ENCODE measurements at places on chromosomes 6 and 20.
A peak's percentile ranks its signal among the peaks of the same experiment; 100 is the strongest.

GRCh38 chr20:47150403-47151152, 205.9 kb downstream of the ZMYND8 start:
- no peaks in the 10 kb centered on the region for H3K36me3 ChIP-seq
- H3K4me1 ChIP-seq, result no peaks in the 10 kb centered on the region
- H3K27me3 ChIP-seq, result no peaks in the 10 kb centered on the region
- peak; percentile 85 for DNase-seq

DNA sequence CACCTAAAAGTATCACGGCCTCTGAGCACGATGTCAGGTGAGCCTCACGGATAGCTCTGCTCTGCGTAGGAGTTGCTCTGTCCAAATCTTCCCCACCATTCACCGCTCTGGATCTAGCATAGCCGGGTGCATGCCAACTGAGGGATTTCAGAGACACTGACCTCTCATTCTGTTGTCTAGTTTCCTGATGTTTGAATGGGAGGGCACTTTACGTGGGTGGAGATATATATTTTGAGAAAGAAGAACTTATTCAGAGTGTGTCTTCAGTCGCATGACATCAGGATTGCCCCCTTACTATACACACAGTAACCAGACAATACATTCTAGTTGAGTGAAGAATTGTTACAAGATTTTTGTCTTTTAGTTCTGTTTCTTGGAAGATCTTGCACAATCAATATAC, 96.5 kb upstream of the CITED2 start:
- H3K27me3 ChIP-seq, result no peaks in the 10 kb centered on the region
- DNase-seq, result no peak
- no peak overlapping the region for H3K27ac ChIP-seq
- H3K4me1 ChIP-seq, result peaks cover 47% of the 10 kb centered on the region
- no peak overlapping the region for H3K4me3 ChIP-seq

GRCh38 chr6:139990026-139990686, 615.7 kb upstream of the CITED2 start:
- no peak overlapping the region for H3K4me3 ChIP-seq
- no peaks in the 10 kb centered on the region for H3K4me1 ChIP-seq
- no peaks in the 10 kb centered on the region for H3K27me3 ChIP-seq
- DNase-seq, result no peak

DNA sequence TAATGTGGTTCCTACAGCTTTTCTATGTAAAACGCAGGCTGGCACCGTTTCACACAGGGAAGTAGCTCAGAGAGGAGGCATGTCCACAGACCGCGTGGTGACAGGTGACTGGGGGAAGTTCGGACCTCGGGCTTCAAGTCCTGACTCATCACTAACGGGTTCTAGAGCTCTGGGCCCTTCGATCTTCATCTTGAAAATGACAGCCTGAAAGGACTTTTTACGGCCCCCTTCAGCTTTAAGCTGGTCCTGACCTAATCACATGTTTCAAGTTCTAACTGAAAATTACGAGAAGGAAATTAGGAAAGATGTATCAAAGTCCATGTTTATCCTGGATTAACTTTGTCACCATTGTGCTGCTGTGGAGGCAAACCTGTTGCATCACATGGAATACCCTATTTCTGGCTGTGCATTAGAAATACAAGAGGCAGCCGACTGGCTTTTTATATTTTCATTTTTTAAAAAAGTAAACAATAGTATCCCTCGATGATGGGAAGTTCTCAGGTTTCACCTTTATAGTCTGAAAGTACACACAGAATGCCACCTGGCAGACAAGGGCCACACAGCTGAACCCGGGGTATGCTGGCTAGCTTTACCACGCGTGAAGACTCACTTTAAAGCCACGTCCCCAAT, 2.0 kb downstream of the MAN1A1 start:
- H3K4me1 ChIP-seq, result peaks cover 6% of the 10 kb centered on the region
- no peak overlapping the region for H3K27ac ChIP-seq
- peaks cover 96% of the 10 kb centered on the region for H3K27me3 ChIP-seq
- no peak for DNase-seq
- no peaks in the 10 kb centered on the region for H3K36me3 ChIP-seq

DNA sequence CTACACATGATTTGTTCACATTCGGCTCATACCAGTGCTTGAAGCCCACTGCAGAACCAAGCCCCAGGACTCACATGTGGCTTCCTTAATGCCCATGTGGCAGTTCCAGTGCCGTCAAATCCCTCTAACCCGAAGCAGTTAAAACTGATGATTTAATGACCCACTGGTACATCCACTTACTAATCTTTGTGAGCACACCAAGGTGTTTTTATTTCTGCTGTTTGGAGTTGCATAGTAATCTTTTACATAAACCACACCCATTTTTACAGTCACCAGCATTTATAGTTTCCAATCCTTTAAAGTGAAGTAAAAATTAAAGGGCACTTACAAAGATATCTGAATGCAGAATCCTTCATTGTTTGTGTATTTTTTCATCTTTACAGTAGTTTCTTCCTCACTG, 232.0 kb downstream of the ANKRD60 start:
- H3K4me3 ChIP-seq, result no peak overlapping the region
- DNase-seq, result no peak
- H3K4me1 ChIP-seq, result no peaks in the 10 kb centered on the region

GRCh38 chr20:50865591-50865990, 65.6 kb downstream of the ADNP start:
- H3K4me1 ChIP-seq, result no peaks in the 10 kb centered on the region
- no peak overlapping the region for H3K4me3 ChIP-seq
- H3K36me3 ChIP-seq, result no peaks in the 10 kb centered on the region
- no peak for DNase-seq

GRCh38 chr6:130203370-130203769, 19.4 kb downstream of the SAMD3 start:
- H3K27ac ChIP-seq, result no peak overlapping the region
- no peak for DNase-seq
- H3K4me3 ChIP-seq, result no peak overlapping the region
- no peaks in the 10 kb centered on the region for H3K4me1 ChIP-seq
- H3K27me3 ChIP-seq, result no peaks in the 10 kb centered on the region
- H3K36me3 ChIP-seq, result no peaks in the 10 kb centered on the region

- no peak overlapping the region for H3K4me3 ChIP-seq
- H3K36me3 ChIP-seq, result no peaks in the 10 kb centered on the region
- H3K27ac ChIP-seq, result no peak overlapping the region
- no peaks in the 10 kb centered on the region for H3K4me1 ChIP-seq
- no peaks in the 10 kb centered on the region for H3K27me3 ChIP-seq
- DNase-seq, result no peak
Observed at GRCh38 chr6:16592223-16592911, 168.9 kb downstream of the ATXN1 start.

- peaks cover 23% of the 10 kb centered on the region for H3K4me1 ChIP-seq
- no peaks in the 10 kb centered on the region for H3K36me3 ChIP-seq
- H3K27ac ChIP-seq, result no peak overlapping the region
- H3K4me3 ChIP-seq, result no peak overlapping the region
- DNase-seq, result no peak
Observed at GRCh38 chr6:166635013-166635970, 8.2 kb upstream of the RPS6KA2 start.

GRCh38 chr20:43055181-43055884, 134.4 kb downstream of the PTPRT start:
- H3K4me3 ChIP-seq, result no peak overlapping the region
- DNase-seq, result no peak
- H3K36me3 ChIP-seq, result no peaks in the 10 kb centered on the region
- no peaks in the 10 kb centered on the region for H3K4me1 ChIP-seq
- peaks cover 18% of the 10 kb centered on the region for H3K27me3 ChIP-seq

- H3K4me3 ChIP-seq, result no peak overlapping the region
- H3K27ac ChIP-seq, result no peak overlapping the region
- H3K4me1 ChIP-seq, result no peaks in the 10 kb centered on the region
- H3K27me3 ChIP-seq, result no peaks in the 10 kb centered on the region
- no peak for DNase-seq
Observed at GRCh38 chr20:50541606-50542041, 31.4 kb downstream of the PTPN1 start.

DNA sequence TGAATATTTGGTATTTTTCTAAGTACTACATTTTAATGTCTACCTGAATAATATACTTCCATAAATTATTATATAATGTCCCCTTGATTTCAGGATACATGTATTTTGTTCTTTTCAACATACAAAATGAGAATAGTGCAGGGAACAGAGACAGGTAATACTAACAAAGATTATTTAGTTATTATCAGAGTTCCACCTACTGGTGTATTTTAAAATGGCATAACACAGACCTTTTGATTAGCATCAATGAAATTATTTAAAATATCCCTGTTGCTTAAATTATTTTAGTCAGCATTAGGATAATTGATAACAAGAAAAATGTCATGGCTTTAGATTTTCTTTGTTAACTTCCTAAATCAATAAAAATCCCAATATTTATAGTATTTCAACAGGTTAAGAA, 184.0 kb downstream of the PRDM13 start:
- peak; percentile 5 for DNase-seq
- H3K4me1 ChIP-seq, result no peaks in the 10 kb centered on the region
- H3K27me3 ChIP-seq, result peaks cover 6% of the 10 kb centered on the region

- H3K36me3 ChIP-seq, result no peaks in the 10 kb centered on the region
- no peak overlapping the region for H3K27ac ChIP-seq
Observed at GRCh38 chr6:118740372-118740771, 89.0 kb upstream of the CEP85L start.

- DNase-seq, result no peak
- no peak overlapping the region for H3K27ac ChIP-seq
Observed at GRCh38 chr6:117617210-117618035, 15.1 kb upstream of the GOPC start.

Data from A673 (cell line).